ENCODE measurements at places on chromosomes 16 and 17.

DNA sequence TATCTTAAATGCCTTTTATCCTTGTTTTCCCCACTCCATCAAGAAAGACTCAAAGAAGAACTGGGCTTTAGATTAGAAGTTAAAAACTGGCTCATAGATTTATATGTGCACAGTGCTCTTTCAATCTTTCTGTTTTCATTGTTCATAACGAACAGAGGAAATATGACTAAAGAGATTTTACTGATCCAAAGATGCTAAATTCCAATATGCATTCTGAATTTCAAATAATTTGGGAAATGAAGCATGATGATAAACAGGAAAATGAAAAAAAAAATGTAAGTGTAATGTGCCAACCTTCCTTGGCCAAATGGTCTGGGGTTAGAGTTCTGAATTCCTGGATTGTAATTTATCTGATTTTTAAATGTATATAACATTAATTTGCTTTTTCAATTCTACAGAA is 25.0 kb upstream of the SMIM36 start:
- no peak for DNase-seq

GRCh38 chr16:89581861-89582563 is 6.5 kb downstream of the CPNE7 start:
- peak; percentile 64 for DNase-seq

- DNase-seq = no peak
Observed at GRCh38 chr17:65297916-65298315, 160.7 kb downstream of the RGS9 start.

GRCh38 chr17:71409712-71410111 is 711.1 kb upstream of the SOX9 start:
- DNase-seq = no peak

GRCh38 chr17:41446806-41447205 is 6.0 kb upstream of the KRT38 start:
- no peak for DNase-seq

DNA sequence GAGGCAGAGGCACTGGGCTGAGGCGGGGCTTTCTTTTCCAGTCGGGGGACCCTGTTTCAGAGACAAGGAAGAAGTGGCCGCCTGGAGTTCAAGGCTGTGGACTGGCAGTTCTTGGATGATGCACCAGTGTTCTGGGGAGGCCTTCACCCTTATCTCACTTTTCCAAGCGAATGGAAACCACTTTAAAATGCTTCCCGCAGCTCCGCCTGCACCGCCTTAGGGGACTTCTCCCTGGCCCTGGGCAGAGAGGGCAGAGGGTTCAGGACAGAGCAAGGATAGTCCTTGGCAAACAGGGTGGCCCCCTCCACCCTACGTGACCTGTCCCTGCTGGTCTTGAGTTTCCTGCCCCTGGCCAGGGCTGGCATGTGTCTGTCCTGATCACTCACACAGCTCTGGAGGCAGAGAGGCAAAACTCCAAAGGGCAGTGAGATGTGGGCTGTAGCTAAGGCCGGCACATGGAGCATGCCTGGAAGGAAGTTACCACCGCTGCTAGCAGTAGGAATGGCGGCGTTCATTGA is 20.6 kb downstream of the RTN4RL1 start:
- DNase-seq = no peak

GRCh38 chr17:39045948-39046679 is 78.9 kb upstream of the FBXO47 start:
- no peak for DNase-seq

GRCh38 chr17:57721967-57722703 is 23.0 kb downstream of the CCDC182 start:
- DNase-seq = no peak

GRCh38 chr17:28117304-28117703 is 74.8 kb downstream of the NLK start:
- DNase-seq = no peak

- DNase-seq = no peak
Observed at GRCh38 chr16:64181271-64181925, 940.5 kb downstream of the CDH11 start.

Data from mucosa of descending colon (tissue), 3 donors.